Stimulated activated memory B cell treated with anti-CD40 and anti-IgM and Interleukin-4, amounts not matched to agents 10 μg/mL and 1 μg/mL and 100 μg/mL, for 72 hours (primary cell): ENCODE measurements at places on chromosomes 5 and 9.

DNA sequence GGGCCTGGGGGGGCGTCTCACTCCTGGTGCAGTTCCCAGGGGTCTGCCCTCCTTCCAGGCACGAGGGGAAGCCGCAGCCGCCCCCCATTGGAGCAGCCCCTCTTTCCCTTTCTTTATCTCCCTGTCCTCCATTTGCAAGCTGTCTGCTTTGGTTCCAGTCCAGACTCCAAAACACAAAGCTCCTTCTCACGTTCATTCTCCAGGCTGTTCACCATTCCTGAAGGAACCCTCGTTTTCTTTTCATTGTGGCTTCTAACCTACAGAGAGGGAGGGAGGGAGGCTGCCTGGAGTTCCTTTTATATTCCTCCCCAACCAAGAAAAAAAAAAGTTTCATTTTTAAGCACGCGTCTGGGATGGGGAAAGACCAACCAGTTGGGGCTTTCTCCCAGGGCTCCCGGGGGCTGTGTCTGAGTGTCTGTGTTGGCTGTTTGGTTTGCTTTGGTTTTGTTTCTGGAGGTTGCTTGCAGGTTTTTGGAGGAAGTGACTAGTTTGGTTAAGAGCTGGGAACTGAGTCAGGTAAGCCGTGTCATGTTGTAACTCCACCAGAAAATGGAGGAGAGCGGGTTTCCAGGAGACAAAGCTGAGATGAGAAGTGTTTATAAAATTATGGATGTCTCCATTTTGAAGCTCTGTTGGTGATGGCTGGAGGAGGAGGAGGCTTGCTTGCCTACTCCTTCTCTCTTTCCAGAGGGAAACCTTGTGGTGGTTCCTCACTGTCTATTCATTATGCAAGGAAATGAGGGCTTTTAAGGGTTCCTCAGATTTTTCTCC lies 1.6 kb downstream of the ZNF462 start:
- no peak for ATAC-seq

- no peak for ATAC-seq
Observed at GRCh38 chr5:124973661-124974060, 227.2 kb upstream of the ZNF608 start.

DNA sequence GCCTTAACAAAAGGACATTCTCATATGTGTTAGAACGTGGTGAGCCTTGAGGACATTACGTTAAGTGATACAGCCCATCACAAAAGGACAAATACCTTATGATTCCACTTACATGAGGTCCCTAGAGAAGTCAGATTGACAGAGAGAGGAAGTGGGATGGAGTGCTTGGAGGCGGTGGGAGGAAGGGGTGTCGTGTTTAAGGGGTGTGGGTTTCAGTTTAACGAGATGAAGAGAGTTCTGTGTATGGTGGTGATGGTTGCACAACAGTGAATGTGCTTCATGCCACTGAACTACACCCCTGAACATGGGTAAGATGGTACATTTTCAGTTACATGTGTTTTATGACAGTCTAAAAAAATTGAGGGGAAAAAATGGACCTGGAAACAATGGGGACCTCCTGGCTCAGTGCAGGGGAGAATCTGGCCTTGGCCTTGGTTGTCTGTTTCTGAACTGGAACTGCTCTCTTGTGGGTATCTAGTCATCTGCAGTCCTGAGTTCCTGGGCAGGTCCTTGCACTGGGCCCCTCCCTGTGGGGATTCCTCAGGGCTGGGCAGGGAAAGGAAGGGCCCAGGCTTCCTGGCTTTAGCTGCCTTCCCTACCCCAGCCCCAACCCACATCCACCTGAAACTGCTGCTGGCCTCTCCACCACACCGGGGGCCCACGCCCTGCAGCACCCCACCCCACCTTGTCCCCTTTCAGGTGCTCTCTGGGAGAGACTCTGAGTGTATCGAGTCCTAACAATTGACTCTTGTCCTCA lies 17.8 kb downstream of the LRRC8A start:
- peak; percentile 6 for ATAC-seq

DNA sequence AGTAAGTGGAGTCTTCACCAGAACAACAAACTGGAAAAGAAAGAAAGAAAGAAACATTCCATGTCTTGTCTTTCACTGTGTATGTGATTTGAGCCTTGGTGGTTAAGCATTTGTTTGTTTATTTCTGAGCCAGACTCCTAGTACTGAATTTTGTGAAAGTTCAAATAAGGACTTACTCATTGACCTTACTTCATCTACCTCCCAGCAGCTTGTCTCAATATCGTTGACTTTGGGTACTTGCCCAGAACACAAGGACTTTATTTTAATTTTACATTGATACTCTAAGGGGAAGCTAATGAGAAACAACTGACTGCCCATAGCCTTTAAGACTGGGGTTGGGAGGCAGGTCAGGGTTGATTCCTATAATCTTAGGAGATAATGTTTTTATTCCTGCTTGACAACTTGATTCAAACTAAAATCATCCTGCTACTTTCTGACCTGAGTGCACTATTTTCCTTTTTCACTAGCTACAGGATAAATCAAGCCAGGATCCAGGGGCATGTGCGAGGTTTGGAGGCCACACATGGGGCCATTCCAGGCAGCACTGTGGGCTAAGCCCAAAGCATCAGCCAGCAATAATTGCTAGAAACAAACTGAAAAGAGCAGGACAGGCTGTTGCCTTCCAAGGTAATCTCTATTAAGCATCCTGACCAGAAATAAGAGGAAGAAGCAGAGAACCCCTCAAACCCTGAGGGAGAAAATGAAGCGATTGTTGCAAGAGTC lies 138.9 kb upstream of the RUSC2 start:
- ATAC-seq, result no peak

DNA sequence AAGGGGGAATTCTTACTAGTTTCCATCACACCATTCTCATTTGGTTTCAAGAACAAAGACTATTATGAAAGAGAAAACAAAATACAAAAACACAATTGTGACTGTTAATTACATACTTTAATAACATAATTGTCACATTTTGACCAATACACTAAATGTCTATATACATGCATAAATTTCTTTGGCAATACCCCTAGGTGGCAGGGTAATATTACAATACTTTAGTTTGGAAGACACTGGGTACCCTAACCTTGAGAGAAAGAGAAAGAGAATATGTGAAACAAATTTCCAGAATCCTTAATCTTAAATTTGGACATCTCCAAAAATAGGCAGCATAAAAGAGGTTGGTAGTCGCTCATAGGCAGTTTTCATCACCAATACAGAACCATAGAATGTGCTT lies 619.6 kb upstream of the ADAMTS16 start:
- ATAC-seq, result no peak

DNA sequence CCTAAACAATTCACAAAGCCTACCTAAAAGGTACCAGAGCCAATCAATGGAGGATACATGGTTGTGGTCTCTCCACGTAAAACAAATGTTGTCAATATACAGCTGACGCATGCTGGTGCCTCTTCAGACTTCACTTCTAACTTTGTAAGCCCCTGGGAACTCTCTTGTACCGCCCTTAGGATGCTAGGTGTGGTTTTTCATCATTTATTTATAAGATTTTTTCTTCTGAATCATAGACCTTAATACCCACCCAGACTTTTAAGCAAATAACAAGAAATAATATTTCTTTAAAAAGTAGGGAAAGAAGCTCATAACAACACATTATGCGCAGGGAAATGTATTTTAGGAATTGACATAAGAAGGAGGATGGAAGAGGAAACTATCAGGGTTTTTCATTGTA lies 33.0 kb downstream of the SSBP2 start:
- no peak for ATAC-seq

GRCh38 chr5:73901043-73901442 lies 275.0 kb downstream of the ARHGEF28 start:
- ATAC-seq, result no peak

DNA sequence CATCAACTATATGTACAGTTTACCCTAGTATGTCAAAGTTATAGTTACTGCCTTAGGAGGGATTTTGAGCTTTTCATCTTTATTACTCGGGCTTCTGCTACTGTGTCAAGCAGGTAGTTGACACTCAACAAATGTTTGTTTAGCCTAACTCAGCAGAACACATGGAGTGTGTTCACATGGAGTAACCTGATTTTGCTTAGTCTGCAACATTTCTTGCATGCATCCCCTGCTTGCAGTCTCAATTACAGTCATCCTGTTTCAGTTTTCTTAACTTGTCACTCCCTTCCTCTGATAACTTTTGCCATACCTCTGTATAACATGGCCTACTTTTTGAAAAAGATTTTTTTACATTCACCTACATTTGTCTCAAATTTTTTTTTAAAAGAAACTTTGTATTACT lies 135.5 kb downstream of the NMUR2 start:
- ATAC-seq, result no peak

DNA sequence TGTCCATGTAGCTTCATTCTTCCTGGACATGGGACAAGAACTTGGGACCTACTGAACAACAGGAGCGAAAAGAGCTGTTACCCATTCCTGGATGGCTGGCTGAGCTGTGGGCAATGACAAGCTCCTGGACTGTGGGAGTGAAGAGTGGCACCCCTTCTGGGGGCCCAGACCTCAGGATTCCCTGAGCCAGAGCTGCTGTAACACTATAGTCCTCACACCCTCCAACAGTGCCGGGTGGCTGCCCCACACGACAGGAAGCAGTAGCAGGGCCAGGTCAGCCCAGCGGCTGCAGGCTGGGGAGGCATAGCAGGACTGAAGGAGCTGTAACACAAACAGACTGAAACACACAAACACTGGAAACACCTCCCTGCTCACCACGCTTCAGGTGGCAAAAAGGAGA lies 169.7 kb upstream of the IRX2 start:
- no peak for ATAC-seq

DNA sequence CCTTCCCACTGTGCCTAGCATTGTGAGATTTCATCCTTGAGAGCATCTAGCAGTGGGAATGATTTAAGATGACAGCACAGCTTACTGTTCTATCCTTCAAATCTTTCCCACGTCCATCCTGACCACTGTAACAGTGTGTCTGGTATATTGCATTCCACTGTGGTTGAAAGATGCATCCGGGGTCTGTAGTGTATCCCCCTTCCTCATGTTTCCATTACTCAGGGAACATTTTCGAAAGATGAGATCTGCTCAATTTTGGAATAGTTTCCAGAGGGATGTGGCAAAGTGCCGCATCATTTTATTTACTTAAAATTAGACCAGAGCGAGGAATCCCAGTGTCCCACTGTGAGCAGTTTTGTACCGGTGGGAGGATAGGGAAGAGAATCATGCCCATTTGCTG lies 407.1 kb upstream of the PAPPA start:
- no peak for ATAC-seq

DNA sequence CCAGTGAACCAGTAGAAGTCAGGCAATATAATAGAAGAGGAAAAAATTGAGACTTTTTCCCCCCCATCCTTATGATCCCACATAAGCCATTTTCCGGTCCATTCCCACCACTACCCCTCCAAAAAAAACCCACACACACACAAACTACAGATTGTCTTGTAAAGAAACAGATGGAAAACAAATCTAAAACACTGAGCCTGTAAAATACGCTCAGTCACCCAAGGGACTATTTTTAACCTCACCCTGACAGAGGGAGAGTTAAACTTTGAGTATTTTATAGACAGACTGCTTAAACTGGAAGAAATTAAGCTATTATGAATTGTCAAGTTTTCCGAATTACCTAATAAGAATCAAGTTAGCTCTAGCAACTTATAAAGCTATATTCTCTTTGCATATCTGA lies 471.8 kb upstream of the C9orf72 start:
- ATAC-seq, result no peak

DNA sequence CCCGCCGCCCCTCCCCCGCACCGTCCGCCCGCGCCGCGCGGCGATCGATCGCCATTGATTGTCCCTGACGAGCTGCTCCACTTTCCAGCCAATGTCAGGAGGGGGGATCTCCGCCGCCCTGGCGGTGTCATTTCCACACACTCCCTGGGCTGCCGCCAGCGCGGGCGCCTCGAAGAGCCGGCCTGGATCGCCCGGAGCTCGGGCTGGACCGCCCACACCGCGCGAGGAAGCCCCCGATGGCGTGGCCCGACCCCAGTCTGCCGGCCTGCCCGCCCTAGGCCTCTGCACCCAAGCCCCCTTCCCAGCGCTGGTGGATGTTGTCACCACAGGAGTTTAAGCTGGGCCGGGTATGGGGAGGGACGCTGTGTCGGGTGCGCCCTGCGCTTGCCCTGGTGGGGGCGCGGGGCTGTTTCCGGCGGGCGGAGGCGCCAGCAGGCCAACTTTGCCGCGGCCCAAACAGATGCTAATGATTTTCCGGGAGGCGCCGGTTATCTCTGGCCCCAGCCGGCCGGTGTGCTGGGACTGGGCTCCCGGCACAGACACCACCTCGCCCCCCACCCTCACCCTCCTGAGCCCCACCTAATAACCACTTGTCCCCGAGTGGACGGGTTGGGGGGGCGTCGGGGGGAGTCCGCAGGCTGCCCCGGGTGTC lies 10.6 kb upstream of the CXXC5 start:
- peak; percentile 56 for ATAC-seq

DNA sequence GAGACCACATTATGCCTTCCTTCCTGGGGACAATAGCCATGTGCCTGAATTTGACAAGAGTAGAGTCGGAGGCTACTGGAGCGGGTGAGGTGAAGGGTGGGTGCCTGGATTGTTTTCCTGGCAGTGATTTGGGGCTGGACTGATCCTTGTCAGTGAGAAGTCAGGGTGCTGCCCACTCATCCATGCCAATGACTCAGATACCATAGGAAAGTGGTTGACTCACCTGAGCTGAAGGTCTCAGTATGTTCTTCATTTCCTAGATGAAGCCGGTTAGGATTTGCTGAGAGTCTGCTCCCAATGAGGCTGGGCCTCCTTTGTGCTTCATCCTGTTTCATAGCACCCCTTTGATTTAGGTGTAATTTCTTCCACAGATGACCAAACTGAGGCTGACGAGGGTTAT lies 366.0 kb downstream of the KDM4C start:
- no peak for ATAC-seq
